ENCODE measurements at places on chromosomes 4 and X. TPM values are rescaled to one million over a fixed set of nuclear protein-coding genes. Genes with fewer than 3 reads are reported as not detected.

The HPGDS gene
- not detected for total RNA-seq

The UTP3 gene
- total RNA-seq: 15.6 TPM

The SGMS2 gene
- total RNA-seq: 29.4 TPM

The TLR7 gene
- not detected for total RNA-seq

The UGT2B10 gene
- total RNA-seq: not detected

The CTSO gene
- 14.1 TPM for total RNA-seq

The FGG gene
- total RNA-seq: not detected

- no peak for DNase-seq
Measured at GRCh38 chrX:312621-313331, 5.8 kb downstream of the GTPBP6 start.

- peak; percentile 66 for DNase-seq
Measured at GRCh38 chrX:134734466-134734952, 76.2 kb upstream of the PLAC1 start.

DNA sequence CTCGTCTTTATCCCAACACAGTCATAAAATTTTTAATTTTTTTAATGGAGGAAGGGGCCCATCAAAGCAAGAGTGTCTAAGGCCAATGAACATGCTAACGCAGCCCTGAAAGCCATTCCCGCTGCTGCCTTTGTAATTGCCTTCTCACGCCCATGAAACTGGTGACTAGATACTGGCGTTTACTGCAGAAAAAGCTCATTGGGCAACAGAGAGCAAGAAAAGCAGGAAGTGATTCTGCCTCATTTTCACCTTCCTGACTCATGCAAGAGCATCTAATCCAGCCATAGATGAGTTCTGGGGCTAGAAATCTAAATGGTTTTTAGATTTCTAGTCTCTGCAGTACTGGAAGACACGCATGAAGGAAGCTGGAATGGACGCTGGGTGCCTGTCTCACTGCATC is 72.5 kb downstream of the ANXA3 start:
- no peak for DNase-seq

GRCh38 chrX:24767557-24767956 is 73.8 kb downstream of the POLA1 start:
- no peak for DNase-seq

DNA sequence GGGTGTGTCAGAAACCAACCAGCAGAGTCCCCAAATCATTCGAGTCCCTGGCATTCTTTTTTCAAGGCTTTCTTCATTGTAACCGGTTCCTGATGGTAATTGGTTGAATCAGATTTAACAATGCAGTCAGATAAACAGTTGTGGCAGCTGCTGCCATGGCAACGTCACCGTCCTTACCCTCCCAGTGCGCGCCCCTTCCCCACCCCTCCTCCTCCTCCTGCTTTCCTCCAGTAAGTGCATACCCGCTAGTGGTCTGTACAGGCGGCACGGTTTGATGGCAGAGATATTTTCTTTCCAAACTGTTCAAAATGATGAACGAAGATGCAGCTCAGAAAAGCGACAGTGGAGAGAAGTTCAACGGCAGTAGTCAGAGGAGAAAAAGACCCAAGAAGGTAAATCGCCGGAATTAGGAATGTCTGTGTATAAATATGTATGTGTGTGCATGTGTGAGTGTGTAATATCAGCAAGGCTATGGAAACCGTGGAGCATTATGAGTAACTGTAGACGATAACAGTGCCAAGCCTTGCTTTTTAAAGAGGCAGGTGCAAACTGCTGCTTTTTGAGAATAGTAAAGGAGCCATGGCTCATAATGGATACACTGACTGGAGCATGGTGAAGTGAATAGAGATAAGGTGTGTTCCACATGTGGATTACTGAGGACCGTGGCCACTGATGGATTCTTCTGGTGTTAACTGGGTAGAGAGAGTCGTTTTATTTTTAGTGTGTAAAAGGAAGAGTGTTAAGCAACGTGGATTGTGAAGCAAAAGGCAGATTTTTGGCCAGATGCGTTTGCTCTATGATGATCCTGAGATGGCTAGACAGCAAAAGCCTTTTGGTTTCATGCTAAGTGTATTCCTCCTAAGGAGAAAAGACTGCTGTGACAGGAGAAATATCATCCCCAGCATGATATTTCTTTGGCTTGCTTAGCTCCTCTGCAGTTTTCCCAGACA is at the start of gene ANK2:
ANK2 (plus strand) TSS at position 233 of the 950 bp plus-strand sequence; CDS start at position 309, 76 bp downstream.
- DNase-seq: no peak

- DNase-seq: no peak
Measured at GRCh38 chr4:156957556-156957955, 14.0 kb downstream of the PDGFC start.

GRCh38 chr4:123121241-123121907 is 199.0 kb upstream of the NUDT6 start:
- DNase-seq: no peak

- peak; percentile 59 for DNase-seq
Measured at GRCh38 chr4:37603070-37603468, 83.1 kb downstream of the RELL1 start.

- DNase-seq: no peak
Measured at GRCh38 chr4:53620956-53621355, 29.7 kb upstream of the LNX1 start.

DNA sequence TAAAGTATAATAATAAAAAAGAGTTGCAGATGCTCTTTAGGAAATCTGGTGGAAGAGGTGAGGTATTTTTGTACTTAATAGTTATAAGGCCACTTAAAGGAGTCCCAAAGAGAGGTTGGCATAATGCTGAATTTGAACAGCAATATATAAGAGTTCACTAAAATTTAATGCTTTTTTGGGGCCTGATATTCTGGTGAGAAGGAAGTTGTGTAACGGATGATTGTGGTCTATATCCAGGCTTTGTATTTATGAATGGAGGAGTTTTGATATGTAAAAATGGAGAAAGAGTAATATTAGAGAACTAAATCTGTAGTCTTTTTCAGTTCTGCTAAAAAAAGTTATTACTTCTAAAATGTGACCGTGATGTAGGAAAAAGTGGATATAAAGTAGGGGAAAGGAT is 20.4 kb downstream of the BMP2K start:
- no peak for DNase-seq
